ENCODE measurements at places on chromosomes 13 and 19.
A peak's percentile ranks its signal among the peaks of the same experiment; 100 is the strongest.

DNA sequence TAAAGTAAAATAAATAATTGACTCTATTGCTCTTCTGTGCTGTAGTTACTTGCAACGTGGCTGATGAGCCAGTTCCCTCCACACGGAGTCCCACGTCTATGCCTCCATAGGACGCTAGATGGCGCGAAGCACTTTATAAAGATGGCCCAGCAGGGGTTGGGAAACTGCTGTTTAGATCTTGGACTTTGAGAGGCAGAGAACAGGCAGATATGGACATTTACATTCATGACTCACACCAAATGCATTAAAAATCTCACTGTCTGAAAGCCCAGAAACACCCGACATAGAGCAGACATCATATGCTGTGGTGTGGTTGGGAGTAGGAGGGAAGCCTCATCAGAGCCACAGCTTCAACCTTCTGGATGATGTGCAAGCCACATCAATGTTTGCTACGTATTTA, 643.1 kb upstream of the ARGLU1 start:
- peaks cover 20% of the 10 kb centered on the region for H3K27me3 ChIP-seq
- peak; percentile 89 for DNase-seq
- no peak overlapping the region for H3K27ac ChIP-seq
- H3K4me3 ChIP-seq = no peak overlapping the region
- peaks cover 5% of the 10 kb centered on the region for H3K4me1 ChIP-seq

DNA sequence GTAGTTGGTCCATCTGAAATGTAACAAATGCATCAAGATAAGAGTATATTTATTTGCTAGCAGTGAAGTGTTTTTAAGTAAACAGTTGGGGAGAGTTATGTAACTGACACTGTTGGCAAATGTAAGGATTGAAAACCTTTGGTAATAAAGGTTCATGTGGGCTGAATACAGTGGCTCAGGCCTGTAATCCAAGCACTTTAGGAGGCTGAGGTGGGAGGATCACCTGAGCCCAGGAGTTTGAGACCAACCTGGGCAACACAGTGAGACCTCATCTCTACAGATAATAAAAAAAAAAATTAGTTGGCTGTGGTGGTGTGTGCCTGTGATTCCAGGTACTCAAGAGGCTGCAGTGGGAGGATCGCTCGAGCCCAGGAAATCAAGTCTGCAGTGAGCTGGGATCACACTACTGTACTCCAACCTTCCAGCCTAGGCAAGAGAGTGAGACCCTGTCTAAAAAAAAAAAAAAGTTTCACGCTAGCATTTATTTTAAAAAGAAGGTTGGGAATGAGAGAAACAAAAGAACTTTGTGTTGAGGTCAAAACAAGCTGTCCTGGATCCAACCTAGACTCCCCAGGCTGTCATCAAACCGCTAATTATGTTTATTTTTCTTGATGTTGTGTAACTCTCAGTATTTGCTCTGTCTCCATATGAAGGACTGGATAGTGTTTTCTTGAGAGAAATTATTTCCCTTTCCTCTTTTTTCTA, 20.7 kb downstream of the SETDB2 start:
- H3K4me3 ChIP-seq = no peak overlapping the region
- peaks cover 42% of the 10 kb centered on the region for H3K36me3 ChIP-seq
- no peak overlapping the region for H3K27ac ChIP-seq
- H3K27me3 ChIP-seq = no peaks in the 10 kb centered on the region
- no peaks in the 10 kb centered on the region for H3K4me1 ChIP-seq

DNA sequence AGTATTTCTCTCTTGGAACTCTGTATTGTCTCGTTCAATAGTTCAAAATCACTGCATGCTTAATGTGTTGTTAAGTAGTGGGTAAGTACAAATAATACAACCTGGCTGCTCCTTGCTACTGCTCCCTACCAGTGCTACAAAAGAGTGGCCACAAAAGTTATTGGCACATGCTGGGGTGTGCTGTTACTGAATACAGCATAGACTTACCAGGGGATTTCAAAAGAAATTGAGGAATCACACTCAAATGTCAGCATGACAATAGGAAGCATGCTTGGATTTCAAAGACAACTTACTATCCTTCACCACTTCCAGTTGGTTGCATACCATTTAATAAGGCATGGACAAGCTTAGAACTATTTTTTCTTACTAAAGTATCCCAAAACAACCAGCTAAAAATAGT, 1041.3 kb upstream of the SPRY2 start:
- no peaks in the 10 kb centered on the region for H3K27me3 ChIP-seq
- H3K4me3 ChIP-seq = no peak overlapping the region

- peaks cover 29% of the 10 kb centered on the region for H3K4me1 ChIP-seq
- peak overlapping the region; percentile 55 for H3K27ac ChIP-seq
- H3K36me3 ChIP-seq = peaks cover 4% of the 10 kb centered on the region
Measured at GRCh38 chr13:34303346-34303745, 485.4 kb downstream of the RFC3 start.

GRCh38 chr13:50389726-50390125, 374.5 kb downstream of the KCNRG start:
- DNase-seq = no peak
- H3K27ac ChIP-seq = no peak overlapping the region
- no peaks in the 10 kb centered on the region for H3K36me3 ChIP-seq
- no peak overlapping the region for H3K4me3 ChIP-seq
- no peaks in the 10 kb centered on the region for H3K27me3 ChIP-seq
- peaks cover 6% of the 10 kb centered on the region for H3K4me1 ChIP-seq

GRCh38 chr19:7925171-7925851, 624 bp downstream of the CTXN1 start:
- H3K4me3 ChIP-seq = peak overlapping the region; percentile 71
- H3K27ac ChIP-seq = no peak overlapping the region
- peak; percentile 58 for DNase-seq
- H3K36me3 ChIP-seq = peaks cover 57% of the 10 kb centered on the region
- peaks cover 25% of the 10 kb centered on the region for H3K4me1 ChIP-seq
- H3K27me3 ChIP-seq = no peaks in the 10 kb centered on the region

DNA sequence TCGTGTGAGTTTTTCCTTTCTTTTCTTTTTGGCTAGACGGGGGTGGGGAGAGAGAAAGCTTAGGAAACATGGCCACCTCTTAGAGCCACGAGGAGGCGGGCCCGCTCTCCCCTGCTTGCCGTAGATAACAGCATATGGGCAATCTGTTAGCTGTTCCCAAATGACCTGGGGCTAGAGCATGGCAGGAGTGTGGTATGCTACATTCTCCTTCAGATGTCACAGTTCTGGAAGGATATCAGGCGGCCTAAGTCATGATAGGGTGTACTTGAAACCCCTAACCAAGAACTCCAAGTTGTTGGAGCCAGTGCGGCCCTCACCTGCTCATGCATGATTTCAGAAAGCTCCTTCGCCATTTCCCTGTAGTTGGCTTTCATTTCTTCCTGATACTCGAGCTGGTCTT, 44.3 kb upstream of the SLC15A1 start:
- no peak overlapping the region for H3K27ac ChIP-seq
- H3K4me1 ChIP-seq = no peaks in the 10 kb centered on the region
- no peaks in the 10 kb centered on the region for H3K27me3 ChIP-seq

- no peak overlapping the region for H3K4me3 ChIP-seq
- DNase-seq = no peak
- peaks cover 10% of the 10 kb centered on the region for H3K27me3 ChIP-seq
- H3K4me1 ChIP-seq = peaks cover under 1% of the 10 kb centered on the region
- no peaks in the 10 kb centered on the region for H3K36me3 ChIP-seq
Measured at GRCh38 chr13:114146173-114146572, 13.8 kb upstream of the RASA3 start.

- no peaks in the 10 kb centered on the region for H3K27me3 ChIP-seq
- peak overlapping the region; percentile 90 for H3K27ac ChIP-seq
- peaks cover 8% of the 10 kb centered on the region for H3K4me1 ChIP-seq
- peak overlapping the region; percentile 92 for H3K4me3 ChIP-seq
Measured at GRCh38 chr13:52012512-52012836, 276 bp downstream of the ALG11 start.

- peak overlapping the region; percentile 95 for H3K27ac ChIP-seq
- H3K4me1 ChIP-seq = peaks cover 19% of the 10 kb centered on the region
- H3K4me3 ChIP-seq = peak overlapping the region; percentile 73
- DNase-seq = peak; percentile 97
Measured at GRCh38 chr19:2059422-2060201, 8.6 kb upstream of the MKNK2 start.

DNA sequence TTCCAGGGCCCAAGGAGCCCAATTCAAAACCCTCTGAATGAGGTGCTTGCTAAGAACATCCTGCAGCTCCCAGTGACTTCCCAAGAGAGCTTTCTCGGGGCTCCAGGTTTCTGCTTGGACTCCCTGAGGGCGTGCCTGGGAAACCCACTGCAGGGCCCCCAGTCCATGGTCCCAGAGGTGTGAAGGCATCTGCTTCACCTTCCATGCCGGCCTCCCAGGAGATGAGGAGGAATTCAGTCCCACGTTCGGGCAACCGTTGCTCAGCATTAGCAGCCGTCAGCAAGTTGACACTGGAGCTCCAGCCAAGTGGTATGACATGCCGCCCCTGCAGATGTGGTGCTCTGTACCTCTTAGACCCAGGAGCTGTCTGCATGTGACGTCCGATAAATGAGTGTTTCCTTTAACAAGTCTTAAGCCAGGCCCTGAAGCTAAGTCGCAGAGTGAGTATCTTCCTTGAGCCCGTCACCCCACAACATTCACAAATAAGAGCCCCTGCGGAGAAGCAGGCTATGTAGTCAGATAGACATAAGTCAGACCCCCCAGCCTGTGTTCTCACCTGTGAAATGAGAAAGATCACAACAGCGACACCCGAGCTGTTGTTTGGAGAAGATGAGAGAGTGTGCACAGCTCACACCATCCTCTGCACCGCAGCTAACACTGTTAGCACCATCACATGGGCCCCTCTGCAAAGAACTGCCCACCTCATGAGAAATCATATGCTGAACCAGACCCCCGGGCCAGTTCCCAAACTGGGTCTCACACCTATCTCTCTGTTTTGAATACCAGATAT, 150.3 kb downstream of the KATNAL1 start:
- peaks cover 11% of the 10 kb centered on the region for H3K4me1 ChIP-seq
- H3K4me3 ChIP-seq = no peak overlapping the region
- H3K36me3 ChIP-seq = peaks cover 4% of the 10 kb centered on the region
- no peaks in the 10 kb centered on the region for H3K27me3 ChIP-seq

- H3K4me3 ChIP-seq = no peak overlapping the region
- DNase-seq = no peak
- peaks cover 25% of the 10 kb centered on the region for H3K27me3 ChIP-seq
- H3K4me1 ChIP-seq = no peaks in the 10 kb centered on the region
- H3K27ac ChIP-seq = no peak overlapping the region
- H3K36me3 ChIP-seq = no peaks in the 10 kb centered on the region
Measured at GRCh38 chr13:112639521-112639920, 50.3 kb upstream of the ATP11A start.

- H3K36me3 ChIP-seq = no peaks in the 10 kb centered on the region
- H3K27me3 ChIP-seq = no peaks in the 10 kb centered on the region
- H3K27ac ChIP-seq = no peak overlapping the region
- H3K4me1 ChIP-seq = peaks cover 6% of the 10 kb centered on the region
- no peak overlapping the region for H3K4me3 ChIP-seq
Measured at GRCh38 chr13:86601351-86601750, 802.1 kb upstream of the SLITRK6 start.

DNA sequence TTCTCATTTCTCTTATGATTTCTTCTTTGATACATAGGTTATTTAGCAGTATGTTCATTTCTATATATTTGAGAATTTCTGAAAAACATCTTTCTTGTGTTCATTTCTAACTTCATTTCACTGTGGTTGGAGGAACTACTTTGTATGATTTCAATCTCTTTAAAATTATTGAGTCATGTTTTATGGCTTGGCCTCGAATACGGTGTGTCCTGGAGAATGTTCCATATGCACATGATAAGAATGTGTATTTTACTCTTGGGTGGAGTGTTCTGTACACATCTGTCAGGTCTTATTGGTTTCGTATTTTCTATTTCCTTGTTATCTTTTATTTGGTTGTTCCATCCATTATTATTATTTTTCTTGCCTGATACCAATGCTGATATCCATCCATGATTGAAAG, 22.9 kb downstream of the DNM2 start:
- no peaks in the 10 kb centered on the region for H3K27me3 ChIP-seq
- H3K4me3 ChIP-seq = no peak overlapping the region
- H3K36me3 ChIP-seq = peaks cover 9% of the 10 kb centered on the region

DNA sequence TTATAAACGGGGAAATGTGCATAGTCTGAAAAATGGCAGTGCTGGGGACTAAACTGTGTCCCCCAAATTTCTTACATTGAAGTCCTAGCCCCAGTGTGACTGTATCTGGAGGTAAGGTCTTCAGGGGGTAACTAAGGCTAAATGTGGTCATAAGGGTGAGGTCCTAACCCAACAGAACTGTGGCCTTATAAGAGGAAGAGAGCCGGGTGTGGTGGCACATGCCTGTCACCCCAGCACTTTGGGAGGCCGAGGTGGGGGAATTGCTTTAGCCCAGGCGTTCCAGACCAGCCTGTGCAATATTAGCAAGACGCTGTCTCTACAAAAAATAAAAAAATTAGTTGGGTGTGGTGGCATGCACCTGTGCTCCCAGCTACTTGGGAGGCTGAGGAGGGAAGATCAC, 17.8 kb downstream of the PROZ start:
- no peak overlapping the region for H3K4me3 ChIP-seq
- H3K27ac ChIP-seq = no peak overlapping the region
- peaks cover 76% of the 10 kb centered on the region for H3K36me3 ChIP-seq
- H3K4me1 ChIP-seq = no peaks in the 10 kb centered on the region
- H3K27me3 ChIP-seq = no peaks in the 10 kb centered on the region
- no peak for DNase-seq

DNA sequence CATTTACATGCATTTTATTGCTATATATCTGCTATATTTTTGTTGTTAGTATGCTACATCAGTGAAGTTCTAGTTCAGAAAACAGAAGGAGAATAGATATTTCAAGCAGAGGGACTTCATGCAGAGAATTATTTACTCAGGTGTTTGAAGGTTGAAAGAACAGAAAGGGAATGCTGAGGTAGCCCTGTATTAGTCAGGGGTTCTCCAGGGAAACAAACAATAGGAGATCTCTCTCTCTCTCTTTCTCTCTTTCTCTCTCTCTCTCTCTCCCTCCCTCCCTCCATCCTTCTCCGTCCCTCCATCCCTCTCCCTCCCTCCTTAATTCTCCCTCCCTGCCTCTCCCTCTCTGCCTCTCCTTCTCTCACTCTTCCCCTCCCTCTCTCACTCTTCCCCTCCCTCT, 114.3 kb upstream of the TDRD3 start:
- H3K4me1 ChIP-seq = no peaks in the 10 kb centered on the region
- DNase-seq = no peak
- H3K36me3 ChIP-seq = no peaks in the 10 kb centered on the region
- H3K27me3 ChIP-seq = no peaks in the 10 kb centered on the region
- no peak overlapping the region for H3K27ac ChIP-seq
- no peak overlapping the region for H3K4me3 ChIP-seq

DNA sequence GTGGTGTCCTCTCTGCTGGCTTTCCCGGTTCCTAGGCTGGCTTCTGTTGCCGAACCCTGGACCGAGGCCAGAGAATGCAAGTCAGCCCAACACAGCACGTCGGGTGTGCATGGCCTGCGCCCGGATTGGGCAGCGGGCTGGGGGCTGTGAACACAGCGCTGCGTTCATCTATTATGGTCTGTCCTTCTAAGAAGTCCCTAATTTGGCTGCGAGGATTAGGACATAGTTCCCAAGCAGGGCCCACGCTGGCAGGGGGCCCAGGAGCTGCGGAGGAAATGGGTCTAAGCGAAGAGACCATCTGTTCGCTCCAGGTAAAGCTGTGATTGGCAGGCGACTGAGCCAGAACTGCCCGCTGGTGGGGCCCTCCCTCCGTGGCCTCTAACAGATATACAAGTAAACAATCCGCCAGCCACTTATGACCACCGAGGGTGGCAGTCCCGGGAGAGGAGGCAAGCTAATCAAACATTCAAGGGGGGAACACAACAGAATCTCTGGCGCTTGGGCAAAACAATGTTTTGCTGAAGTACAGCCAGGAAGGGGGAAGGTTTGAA, 6.0 kb downstream of the SYCE2 start:
- no peaks in the 10 kb centered on the region for H3K36me3 ChIP-seq
- no peak for DNase-seq
- no peaks in the 10 kb centered on the region for H3K27me3 ChIP-seq
- no peaks in the 10 kb centered on the region for H3K4me1 ChIP-seq
- H3K4me3 ChIP-seq = no peak overlapping the region
- H3K27ac ChIP-seq = no peak overlapping the region

All from MCF 10A (cell line).